Activated CD4-positive, alpha-beta T cell treated with anti-CD3 and anti-CD28 coated beads for 24 hours (primary cell): ENCODE measurements at places on chromosomes 12 and 14.

DNA sequence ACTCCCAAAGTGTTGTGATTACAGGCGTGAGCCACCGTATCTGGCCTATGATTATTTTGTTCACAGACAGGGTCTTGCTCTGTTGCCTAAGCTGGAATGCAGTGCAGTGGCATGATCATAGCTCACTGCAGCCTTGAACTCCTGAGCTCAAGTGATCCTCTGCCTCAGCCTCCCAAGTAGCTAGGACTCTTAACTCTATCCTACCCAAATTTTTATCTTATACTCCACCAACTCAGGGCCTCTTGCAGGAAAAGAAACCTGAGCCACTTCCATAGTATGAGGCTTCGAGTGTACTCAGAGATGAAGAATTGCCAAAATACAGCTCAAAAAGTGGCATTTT lies 828 bp downstream of the MMAB start:
- DNase-seq: no peak

- no peak for DNase-seq
These were observed 1.9 kb upstream of the GPR33 start for GRCh38 chr14:31489691-31490090.

DNA sequence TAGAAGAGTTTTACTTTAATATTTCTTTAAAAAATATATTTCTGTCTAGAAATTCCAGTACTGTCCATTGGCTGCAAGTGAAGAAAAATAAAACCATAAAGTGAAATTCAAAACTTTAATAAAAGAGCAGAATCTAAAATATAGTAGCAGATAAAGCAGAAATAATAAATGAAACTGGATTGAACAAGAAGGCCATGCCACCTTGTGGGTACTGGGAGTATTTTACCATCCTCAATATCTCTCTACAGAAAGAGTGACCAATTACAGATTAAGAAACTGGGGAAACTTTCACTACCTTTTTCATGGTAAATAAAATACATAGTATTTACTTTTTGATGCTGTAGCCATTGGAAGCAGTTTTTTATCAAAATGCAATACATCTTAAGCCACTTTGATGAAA lies 220.5 kb downstream of the BCAT1 start:
- no peak for DNase-seq

DNA sequence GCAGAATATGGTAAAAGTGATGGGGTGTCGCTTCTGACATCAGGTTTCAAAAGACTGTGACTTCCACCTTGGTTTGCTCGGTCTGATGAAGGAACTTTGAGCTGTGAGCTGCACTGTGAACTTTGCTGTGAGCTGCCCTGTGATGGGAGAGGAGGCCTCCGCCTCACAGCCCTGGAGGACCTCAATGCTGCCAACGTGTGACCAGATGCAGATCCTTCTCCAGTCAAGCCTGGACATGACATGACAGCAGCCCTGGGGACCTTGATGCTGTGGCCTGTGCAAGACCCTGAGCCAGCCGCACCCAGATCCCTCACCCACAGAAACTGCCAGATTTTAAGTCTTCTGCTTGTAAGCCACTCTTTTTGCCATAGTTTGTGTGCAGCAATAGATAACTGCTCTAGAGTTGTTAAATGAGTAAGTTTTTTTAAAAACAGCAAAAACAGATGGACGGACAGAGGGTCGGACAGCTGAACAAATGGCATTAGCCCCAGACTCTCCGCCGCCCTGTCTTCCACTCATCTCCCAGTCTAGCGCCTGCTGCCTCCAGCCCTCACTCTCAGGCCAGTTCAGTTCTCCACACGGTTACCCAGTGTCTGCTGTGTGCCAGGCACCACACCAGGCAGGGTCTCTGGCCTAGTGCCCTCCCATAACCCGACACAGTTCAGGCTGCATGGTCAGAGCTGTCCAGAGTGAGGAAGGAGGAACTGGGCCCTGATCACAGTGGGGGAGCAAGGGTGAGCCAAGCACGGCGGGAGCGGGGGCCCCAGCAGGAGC lies 13.1 kb upstream of the LRTM2 start:
- DNase-seq: no peak

- DNase-seq: no peak
These were observed 24.4 kb downstream of the SLC8B1 start for GRCh38 chr12:113310489-113310888.

- DNase-seq: no peak
These were observed 41.7 kb downstream of the NEDD1 start for GRCh38 chr12:96948782-96949181.
